T-helper 2 cell treated with Interferon-gamma antibody and Interleukin-4, amounts not matched to agents 5 μg/mL and 100 μg/mL, for 36 hours (primary cell): ENCODE measurements at places on chromosomes 16 and 17.

- DNase-seq: no peak
Observed at GRCh38 chr16:759110-759910, 1.2 kb upstream of the MSLN start.

- no peak for DNase-seq
Observed at GRCh38 chr16:83744441-83744981, 63.3 kb upstream of the HSBP1 start.

GRCh38 chr16:79599837-79600637 lies 500 bp downstream of the MAF start:
- DNase-seq: peak; percentile 58

DNA sequence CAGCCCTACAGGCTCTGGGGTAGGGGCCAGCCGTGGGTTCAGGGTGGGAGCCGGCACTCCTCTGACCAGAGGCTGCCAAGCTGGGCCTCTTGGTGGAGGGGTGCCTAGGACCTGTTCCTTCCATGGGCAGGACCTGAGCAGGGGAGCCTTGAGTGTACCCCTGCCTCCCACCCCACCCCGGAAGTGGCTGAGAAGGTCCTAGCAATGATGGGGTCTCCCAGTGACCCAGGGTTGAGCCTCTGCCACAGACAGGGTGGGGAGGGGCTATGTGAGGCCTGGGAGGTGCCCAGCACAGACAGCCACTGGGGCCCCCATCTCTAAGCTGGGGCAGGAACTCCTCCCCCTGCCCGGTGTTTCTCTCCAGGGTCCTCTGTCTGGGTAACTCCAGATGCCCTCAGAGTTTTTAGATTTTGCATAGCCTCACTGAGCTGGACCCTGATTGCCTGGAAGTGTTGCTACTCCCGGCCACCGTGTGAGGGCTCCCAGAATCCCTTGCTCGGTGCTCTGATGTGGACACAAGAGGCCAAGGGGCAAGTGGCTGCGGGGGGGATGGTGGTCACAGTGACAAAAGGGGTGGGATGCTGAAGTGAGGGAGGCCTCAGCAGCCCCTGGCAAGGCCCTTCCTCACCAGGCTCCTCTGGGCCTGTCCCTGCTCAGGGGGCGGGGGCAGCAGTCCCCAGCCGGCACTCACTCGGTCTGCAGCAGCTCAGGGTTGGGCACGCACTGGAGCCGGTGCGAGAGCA lies 6.4 kb upstream of the MTSS2 start:
- DNase-seq: no peak

- DNase-seq: no peak
Observed at GRCh38 chr17:27895940-27896535, 2.9 kb upstream of the LYRM9 start.

GRCh38 chr16:4231367-4231766 lies 10.5 kb downstream of the SRL start:
- DNase-seq: no peak
